ENCODE measurements at places on chromosomes 16 and 17. TPM values are rescaled to one million over a fixed set of nuclear protein-coding genes. Genes with fewer than 3 reads are reported as not detected.

KIF19 gene
- total RNA-seq: 0.81 TPM

DNA sequence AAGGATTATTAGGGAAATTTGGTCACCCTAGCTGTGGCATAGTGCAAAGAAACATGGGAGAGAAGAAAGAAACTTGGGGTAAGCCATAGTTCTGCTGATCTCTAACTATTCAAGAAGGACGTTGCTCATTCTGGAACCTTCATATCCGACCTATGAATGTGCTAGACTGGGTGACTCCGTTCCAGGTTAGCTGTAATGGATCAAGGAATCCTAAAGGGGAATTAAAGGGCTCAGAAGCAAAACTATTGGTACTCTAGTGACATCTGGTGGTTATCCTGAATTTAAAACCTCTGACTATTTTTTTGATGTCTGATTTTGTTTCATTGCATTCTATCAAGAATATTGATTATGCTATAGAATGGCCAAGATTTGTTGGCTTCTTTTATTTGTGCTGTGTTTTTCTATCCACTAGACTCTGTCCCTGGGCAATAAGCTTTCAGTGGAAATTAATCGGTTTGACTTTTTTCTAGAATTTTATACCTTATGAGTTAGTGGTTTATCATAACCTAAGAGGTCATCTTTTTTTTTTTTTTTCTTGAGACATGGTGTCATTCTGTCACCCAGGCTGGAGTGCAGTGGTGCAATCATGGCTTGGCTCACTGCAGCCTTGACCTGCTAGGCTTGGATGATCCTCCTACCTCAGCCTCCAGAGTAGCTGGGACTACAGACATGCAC lies 19.5 kb downstream of the PCTP start:
- H3K27me3 ChIP-seq: no peaks in the 10 kb centered on the region
- no peaks in the 10 kb centered on the region for H3K4me1 ChIP-seq
- peaks cover 11% of the 10 kb centered on the region for H3K36me3 ChIP-seq
- no peak overlapping the region for H3K27ac ChIP-seq
- DNase-seq: no peak

GRCh38 chr17:79396696-79397095 lies 214.2 kb downstream of the RBFOX3 start:
- H3K36me3 ChIP-seq: no peaks in the 10 kb centered on the region
- no peak overlapping the region for H3K27ac ChIP-seq
- no peak overlapping the region for H3K4me3 ChIP-seq
- peaks cover 29% of the 10 kb centered on the region for H3K27me3 ChIP-seq

DNA sequence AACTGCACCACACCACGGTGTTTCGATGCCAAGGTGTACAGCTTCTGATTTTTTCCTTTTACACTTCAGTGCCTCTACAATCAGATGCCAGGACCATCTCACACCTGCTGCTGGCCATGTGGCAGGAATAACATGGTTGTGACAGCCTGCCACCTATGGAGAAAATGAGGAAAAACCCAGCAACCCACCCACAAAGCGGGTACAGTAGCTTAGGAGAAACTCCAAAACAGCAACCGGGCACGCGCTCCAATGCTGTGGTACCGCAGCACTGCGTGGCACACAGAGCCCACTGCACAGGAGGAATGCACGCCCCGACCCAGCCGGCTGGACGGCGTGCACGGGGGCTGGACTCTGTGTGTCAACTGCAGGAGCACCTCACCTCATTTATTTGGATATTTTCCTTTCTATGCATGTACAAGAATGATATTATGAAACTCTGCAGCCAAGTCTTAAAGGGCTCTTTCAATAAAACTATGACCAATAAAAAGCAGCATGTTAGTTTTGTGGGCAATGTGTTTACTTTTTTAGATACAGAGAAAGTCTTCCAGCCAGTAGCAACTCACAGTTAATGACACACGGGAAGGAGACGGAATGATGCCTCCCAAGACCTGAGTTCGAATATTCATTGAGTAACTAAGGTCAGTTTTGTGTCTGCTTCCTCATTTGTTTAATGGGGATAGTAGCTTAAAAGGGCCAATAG lies 45.9 kb downstream of the MAP1LC3B start:
- H3K27me3 ChIP-seq: no peaks in the 10 kb centered on the region
- no peak overlapping the region for H3K4me3 ChIP-seq
- no peak for DNase-seq
- no peak overlapping the region for H3K27ac ChIP-seq

- no peaks in the 10 kb centered on the region for H3K4me1 ChIP-seq
- no peak overlapping the region for H3K4me3 ChIP-seq
- no peak for DNase-seq
- H3K27me3 ChIP-seq: no peaks in the 10 kb centered on the region
These were observed 13.5 kb upstream of the KSR1 start for GRCh38 chr17:27442702-27443101.

DNA sequence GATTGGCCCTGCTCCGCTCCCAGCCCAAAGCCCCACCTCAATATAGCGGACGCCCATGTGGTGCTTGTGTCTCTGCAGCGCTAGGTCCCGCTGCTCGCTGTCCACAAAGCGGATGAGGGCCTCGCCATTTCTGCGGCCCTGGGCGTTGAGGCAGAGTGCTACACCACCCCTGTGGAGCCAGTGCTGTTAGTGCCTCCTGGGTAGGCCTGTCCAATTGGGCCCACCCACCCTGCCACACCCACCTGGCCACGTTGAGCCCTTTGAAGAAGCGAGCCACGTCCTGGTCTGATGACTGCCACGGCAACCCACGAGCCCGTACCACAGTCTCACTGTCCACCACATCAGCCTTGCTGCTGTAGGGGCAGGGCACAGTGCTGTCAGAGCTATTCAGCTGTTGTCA lies 3.6 kb downstream of the ESRP2 start:
- no peak for DNase-seq
- H3K27me3 ChIP-seq: no peaks in the 10 kb centered on the region
- H3K4me1 ChIP-seq: peaks cover 25% of the 10 kb centered on the region
- H3K4me3 ChIP-seq: no peak overlapping the region

DNA sequence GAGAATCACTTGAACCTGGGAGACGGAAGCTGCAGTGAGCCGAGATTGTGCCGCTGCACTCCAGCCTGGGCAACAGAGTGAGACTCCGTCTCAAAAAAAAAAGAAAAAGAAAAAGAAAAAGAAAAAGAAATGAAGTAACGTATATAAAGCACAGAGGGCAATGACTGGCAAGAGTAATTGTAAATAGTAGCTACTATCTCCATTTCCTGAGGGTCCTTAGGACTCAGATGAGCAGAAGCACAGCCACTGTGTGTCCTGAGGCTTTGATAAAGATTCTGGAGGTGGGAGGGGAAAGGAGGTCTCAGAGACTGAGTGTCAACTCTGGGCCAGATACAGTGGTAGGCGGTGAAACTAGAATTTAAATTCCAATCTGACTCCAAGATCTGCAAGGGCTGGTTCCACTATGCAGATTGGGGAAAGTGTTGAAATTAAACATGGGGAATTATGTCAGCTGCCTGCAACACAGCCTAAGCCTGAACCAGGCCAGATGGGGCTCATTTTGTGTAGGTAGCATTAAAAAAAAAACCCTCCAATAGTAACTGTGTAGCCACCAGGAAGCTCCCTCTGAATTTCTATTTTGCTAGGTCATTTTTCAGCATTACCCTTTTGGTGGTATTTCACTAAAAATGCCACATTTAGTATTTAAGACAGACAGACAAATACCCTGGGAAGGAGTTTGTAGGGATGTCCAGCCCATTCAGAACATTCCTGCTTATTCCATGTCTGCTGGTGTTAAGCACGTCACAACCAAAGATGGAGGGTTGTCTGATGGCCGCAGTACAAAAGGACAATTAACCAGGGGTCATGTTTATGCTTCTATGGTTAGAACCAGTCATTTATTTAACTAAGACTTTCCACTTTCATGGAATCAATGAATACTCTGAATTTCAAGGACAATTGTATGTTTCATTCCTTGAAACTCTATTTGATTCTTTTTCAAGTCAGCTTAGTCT lies 46.1 kb downstream of the TBX4 start:
- DNase-seq: no peak
- H3K4me3 ChIP-seq: no peak overlapping the region
- H3K27me3 ChIP-seq: peaks cover 7% of the 10 kb centered on the region
- H3K27ac ChIP-seq: no peak overlapping the region
- H3K4me1 ChIP-seq: no peaks in the 10 kb centered on the region
